ENCODE measurements at places on chromosomes 6 and 20. TPM values are rescaled to one million over a fixed set of nuclear protein-coding genes. Genes with fewer than 3 reads are reported as not detected.

WFDC10B gene
- not detected for total RNA-seq

GRCh38 chr6:96925290-96925687 lies 761 bp downstream of the KLHL32 start:
- DNase-seq, result no peak

- DNase-seq, result peak; percentile 89
Observed at GRCh38 chr6:136108361-136108945, 141.7 kb downstream of the MTFR2 start.

GRCh38 chr6:74070091-74070490 lies 374.1 kb downstream of the CD109 start:
- DNase-seq, result no peak

GRCh38 chr6:144932621-144933020 lies 647.5 kb downstream of the UTRN start:
- no peak for DNase-seq

- DNase-seq, result peak; percentile 50
Observed at GRCh38 chr6:31702405-31702818, 712 bp downstream of the ABHD16A start.

- DNase-seq, result no peak
Observed at GRCh38 chr6:3841711-3842565, 7.2 kb upstream of the FAM50B start.
